ENCODE measurements at places on chromosomes 11 and 22. TPM values are rescaled to one million over a fixed set of nuclear protein-coding genes. Genes with fewer than 3 reads are reported as not detected.
A peak's percentile ranks its signal among the peaks of the same experiment; 100 is the strongest.

The KCNJ11 gene
- 1.5 TPM for total RNA-seq

GRCh38 chr11:125345421-125346178 lies 150.5 kb downstream of the FEZ1 start:
- H3K27ac ChIP-seq, result peak overlapping the region; percentile 3
- no peaks in the 10 kb centered on the region for H3K27me3 ChIP-seq
- no peaks in the 10 kb centered on the region for H3K36me3 ChIP-seq
- H3K4me3 ChIP-seq, result no peak overlapping the region

The OR51Q1 gene
- not detected for total RNA-seq

DNA sequence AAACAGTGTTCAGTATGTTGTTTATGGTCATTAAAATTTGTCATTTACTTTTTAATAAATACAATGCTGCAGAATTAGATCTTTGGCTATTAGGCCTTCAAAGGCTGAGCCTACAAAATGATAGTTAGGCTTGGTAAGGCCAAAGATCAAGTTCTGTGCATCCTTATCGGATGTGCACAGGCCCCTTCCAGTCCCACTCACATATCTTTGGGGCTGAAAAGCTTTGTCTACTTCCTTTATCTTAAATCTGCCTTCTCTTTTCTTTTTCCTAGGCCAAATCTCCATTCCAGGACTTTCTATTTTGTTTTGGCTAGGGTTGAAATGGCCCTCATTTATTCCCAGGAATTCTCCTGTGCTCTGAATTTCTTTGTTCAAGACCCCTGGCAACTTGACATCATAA lies 3.4 kb upstream of the GLB1L2 start:
- H3K36me3 ChIP-seq, result no peaks in the 10 kb centered on the region
- H3K27me3 ChIP-seq, result peaks cover 5% of the 10 kb centered on the region
- peaks cover 14% of the 10 kb centered on the region for H3K4me1 ChIP-seq
- DNase-seq, result no peak
- no peak overlapping the region for H3K27ac ChIP-seq

DNA sequence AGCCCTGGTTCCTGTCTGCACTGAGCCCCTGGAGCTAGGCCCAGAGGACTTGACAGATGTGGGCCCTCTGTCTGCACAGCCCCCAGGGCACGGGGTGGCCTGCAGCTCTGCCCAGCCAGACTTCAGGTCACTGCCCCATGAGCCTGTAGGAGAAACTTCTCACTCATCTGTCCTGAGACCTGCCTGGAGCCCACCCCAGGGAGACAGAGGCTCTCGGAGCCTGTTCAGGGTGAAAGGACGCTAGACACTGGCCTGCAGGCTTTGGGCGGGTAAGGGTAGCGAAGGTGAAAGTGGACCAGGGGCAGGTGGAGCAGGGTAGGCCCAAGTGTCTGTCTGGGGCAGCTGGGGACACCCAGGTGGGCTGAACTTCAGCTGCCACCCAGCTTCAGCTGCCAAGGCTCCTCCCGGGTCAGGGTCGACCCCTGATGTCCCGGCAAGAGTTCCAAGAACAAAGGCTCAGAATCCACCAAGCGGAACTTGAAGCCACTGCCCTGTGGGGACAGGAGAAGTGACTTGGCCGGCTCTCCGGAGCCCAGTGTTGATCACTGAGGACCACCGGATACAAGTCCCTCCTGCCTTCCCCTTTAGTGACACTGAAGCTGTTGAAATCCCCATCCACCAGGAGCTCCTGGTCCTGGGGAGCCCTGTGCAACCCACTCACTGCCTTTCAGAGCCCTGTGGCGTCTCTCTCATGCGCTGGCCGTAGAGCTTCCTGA lies 90.3 kb downstream of the KCNQ1 start:
- DNase-seq, result no peak
- H3K27ac ChIP-seq, result no peak overlapping the region
- H3K4me3 ChIP-seq, result no peak overlapping the region
- peaks cover 39% of the 10 kb centered on the region for H3K4me1 ChIP-seq

- H3K4me3 ChIP-seq, result no peak overlapping the region
- peaks cover 14% of the 10 kb centered on the region for H3K4me1 ChIP-seq
- H3K36me3 ChIP-seq, result no peaks in the 10 kb centered on the region
- no peak overlapping the region for H3K27ac ChIP-seq
- no peak for DNase-seq
Observed at GRCh38 chr11:64176751-64177150, 9.2 kb upstream of the STIP1 start.

DNA sequence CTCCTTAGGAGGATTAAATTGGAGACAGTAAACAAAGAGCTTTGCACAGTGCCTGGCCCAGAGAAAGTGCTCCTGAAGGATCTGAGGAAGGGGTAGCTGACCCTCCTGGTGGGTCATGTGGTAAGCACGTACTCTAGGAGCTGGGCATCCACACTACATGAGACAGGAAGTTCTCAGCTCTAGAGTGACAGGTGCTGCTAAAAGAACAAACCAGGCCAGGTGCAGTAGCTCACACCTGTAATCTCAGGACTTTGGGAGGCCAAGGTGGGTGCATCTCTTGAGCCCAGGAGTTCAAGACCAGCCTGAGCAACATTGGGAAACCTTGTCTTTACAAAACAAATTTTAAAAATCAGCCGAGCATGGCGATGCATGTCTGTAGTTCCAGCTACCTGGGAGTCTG lies 13.1 kb downstream of the SLC43A1 start:
- H3K27ac ChIP-seq, result peak overlapping the region; percentile 87
- peaks cover 58% of the 10 kb centered on the region for H3K4me1 ChIP-seq
- no peak overlapping the region for H3K4me3 ChIP-seq
- no peaks in the 10 kb centered on the region for H3K27me3 ChIP-seq

- H3K36me3 ChIP-seq, result peaks cover 24% of the 10 kb centered on the region
- no peaks in the 10 kb centered on the region for H3K27me3 ChIP-seq
- peak overlapping the region; percentile 99 for H3K27ac ChIP-seq
- peaks cover 37% of the 10 kb centered on the region for H3K4me1 ChIP-seq
- peak overlapping the region; percentile 79 for H3K4me3 ChIP-seq
- peak; percentile 80 for DNase-seq
Observed at GRCh38 chr22:23894710-23895598, 771 bp downstream of the MIF start.

The LMF2 gene
- 11.9 TPM for total RNA-seq

DNA sequence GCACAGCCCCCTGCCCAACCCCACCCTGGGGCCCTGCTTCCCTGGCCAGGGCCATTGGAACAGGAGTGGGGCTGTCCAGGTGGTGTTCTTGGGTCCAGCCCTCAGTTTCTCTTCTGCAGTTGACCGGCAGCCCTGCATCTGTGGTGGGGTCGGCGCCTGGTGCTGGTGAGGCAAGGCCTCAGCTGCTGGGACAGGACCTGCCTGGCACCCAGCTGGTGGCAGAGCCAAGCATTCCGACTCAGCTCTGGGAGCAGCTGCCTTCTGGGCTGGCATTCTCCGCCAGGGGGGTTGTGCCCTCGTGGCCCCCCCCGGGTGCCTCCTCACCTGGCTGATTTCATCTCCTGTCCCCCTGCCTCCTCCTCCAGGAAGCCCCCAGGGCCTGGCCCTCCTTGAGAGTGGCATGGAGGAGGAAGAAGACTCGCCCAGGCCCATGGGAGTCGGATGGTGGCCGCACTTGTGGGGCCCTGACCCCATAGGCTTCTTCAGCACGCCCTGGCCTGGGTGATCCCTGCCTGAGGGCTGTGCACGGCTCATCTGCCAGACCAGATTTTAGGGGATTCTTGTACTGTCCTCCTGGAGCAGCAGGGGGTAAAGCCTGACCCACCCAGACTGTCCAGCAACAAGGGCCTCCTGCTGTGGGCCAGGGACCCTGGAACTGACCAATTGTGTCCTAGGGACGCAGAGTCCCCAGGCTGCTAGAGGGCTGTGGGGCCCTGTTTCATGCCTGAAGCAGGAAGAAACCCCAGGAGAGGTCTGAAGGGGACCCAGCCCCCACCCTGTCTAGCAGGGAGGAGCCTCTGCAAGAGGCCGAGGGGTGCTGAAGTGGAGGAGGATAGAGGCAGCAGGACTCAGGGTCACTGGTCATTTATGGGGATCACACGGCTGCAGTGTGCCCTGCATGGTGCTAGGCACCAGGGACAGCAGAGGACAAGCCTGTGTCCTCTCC lies 11.6 kb downstream of the CD81 start:
- H3K4me1 ChIP-seq, result peaks cover 79% of the 10 kb centered on the region
- H3K27me3 ChIP-seq, result no peaks in the 10 kb centered on the region
- peak overlapping the region; percentile 6 for H3K4me3 ChIP-seq
- peaks cover 43% of the 10 kb centered on the region for H3K36me3 ChIP-seq

The UPB1 gene
- not detected for total RNA-seq

The CAPN5 gene
- total RNA-seq, result 110 TPM
